ENCODE measurements at places on chromosomes 3 and 15. TPM values are rescaled to one million over a fixed set of nuclear protein-coding genes. Genes with fewer than 3 reads are reported as not detected.

The ROBO2 gene
- 0.11 TPM for total RNA-seq

The FGF7 gene
- total RNA-seq = 7.2 TPM

The TMEM212 gene
- total RNA-seq = not detected

The CEP19 gene
- 1.2 TPM for total RNA-seq
